Activated T-helper 17 cell treated with anti-CD3 and anti-CD28 coated beads, Interleukin-2, amount 50 U/mL, for 72 hours (primary cell): ENCODE measurements at places on chromosomes 1 and 21.

- ATAC-seq: no peak
Measured at GRCh38 chr1:12309783-12310742, 80.2 kb downstream of the VPS13D start.

DNA sequence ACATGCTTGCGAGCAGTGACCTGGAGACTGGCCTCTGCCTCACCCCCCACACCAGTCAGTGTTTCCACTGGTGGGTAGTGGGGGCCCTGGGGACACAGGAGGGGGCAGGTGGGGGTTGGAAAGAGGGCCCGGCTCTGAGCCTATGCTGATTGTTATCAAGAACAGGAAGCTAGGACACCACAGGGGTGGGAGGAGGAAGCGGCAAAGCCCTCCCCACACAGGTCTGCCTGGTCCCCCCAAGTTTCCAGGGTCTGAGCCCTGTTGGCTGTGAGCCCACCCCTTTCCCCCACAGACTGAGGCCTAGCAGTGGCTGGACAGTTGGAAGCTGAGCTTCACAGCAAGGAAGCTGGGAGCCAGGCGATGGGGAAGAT lies 1.6 kb upstream of the PTPN7 start:
- peak; percentile 11 for ATAC-seq

- ATAC-seq: no peak
Measured at GRCh38 chr1:99332561-99332960, 68.3 kb downstream of the PLPPR4 start.

DNA sequence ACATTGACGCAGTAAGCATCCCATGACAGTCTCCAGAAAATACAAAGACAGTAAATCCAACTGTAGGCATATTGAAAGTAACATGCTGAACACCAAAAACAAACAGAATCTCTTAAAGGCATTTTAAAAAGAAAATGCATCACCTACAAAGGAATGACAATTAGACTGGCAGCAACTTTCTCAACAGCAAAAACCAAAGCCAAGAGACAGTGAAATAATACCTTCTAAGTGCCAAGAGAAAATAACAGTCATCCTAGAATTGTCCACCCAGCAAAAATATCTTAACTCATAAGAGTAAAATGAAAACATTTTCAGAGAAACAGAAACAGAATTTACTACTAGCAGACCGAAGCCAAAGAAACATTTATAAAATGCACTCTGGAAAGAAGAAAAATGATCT lies 20.0 kb downstream of the CCDC185 start:
- ATAC-seq: no peak

GRCh38 chr1:93518516-93518915 lies 70.6 kb downstream of the FNBP1L start:
- ATAC-seq: no peak

DNA sequence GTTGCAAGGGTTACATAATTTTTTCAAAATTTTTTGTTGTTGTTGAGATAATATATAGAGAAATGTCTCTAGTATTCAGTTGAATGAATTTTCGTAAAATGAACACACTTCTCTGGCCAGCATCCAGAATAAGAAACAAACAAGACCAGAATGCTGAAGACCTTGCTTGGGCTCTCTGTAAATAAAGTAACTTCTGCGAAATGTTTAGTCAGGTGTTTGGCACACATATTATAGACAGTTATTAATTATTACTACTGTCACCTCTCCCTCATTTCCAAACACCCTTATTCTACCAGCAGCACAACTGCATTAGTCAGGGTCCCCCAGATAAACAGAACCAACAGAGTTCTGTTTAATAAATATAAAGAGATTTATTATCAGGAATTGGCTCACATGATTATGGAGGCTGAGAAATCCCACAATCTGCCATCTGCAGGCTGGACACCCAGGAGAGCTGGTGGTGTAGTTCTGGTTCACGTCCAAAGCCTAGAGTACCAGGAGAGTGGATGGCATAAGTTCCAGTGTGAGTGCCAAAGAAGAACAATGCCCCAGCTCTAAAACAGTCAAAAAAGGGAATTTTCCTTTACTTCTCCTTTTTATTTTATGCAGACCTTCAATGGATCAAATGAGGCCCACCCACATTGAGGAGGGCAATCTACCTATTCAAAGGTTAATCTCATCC lies 44.1 kb upstream of the KCND3 start:
- no peak for ATAC-seq

- no peak for ATAC-seq
Measured at GRCh38 chr1:17067069-17067426, 13.2 kb upstream of the SDHB start.

GRCh38 chr1:244732851-244733450 lies 80.0 kb downstream of the DESI2 start:
- no peak for ATAC-seq

- ATAC-seq: no peak
Measured at GRCh38 chr1:55049271-55049913, 10.0 kb downstream of the PCSK9 start.

- ATAC-seq: no peak
Measured at GRCh38 chr1:26754086-26754874, 33.5 kb upstream of the PIGV start.

DNA sequence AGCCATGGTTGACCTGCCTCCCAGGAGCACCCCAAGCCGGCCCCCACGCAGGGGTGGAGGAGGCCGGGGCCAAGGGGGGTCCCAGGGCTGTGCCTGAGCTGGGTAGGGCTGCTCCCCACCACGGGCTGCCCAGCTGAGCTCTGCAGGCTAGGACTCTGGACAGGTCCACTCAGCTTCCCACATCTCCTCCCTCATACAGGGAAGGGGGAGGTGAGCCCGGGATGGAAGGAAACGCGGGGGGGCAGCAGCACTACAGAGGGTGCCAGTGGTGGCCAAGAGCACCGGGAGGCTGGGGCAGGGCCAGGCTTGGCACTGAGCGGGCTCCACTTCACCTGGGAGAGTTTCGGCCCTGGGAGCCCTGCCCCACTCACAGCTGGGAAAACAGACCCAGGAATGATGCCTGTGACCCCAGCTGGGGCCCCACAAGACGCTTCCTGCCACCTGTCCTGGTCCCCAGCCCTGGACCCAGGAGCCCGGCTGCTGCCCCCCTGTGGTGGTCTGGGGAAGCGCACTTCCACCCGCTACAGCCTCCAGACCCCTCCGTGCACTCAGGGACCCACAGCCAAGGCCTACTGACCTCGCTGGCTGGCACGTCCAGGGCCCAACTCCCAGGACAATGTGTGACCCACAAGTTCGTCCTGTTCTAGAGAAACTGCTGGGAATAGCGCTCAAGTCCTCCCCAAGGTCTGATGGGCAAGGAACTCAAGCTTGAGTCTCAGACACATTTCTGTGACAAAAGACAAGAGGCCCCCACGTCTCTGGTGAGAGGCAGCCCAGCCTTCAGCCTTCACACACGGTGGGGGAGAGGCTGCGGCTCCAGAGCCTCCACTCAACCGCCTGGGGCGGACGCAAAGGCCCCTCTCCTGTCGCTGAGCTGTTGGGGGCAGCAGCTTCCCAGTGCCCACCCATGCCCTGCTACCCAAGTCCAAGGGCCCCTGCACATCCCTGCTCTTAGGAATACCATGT lies 3.0 kb downstream of the AURKAIP1 start:
- ATAC-seq: peak; percentile 52

DNA sequence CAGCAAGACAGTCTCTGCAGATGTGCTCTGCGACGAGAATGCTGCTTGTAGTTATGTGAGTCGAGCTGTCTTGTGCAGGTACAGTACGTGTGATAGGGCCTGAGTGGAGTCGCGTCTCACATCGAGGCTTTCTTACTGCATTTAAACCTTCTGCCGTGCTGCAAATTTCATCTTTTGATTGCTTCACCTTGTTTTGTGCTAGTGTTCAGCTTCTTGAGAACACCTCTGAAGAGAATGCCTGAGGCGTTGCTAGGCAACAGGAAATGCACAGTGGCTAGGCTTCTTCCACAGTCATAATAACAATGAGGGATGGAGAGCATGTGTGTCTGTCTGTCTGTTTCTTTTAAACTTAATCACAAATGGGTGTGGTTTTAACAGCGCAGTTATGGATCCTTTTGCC lies 52.9 kb downstream of the MRPS6 start:
- ATAC-seq: no peak

DNA sequence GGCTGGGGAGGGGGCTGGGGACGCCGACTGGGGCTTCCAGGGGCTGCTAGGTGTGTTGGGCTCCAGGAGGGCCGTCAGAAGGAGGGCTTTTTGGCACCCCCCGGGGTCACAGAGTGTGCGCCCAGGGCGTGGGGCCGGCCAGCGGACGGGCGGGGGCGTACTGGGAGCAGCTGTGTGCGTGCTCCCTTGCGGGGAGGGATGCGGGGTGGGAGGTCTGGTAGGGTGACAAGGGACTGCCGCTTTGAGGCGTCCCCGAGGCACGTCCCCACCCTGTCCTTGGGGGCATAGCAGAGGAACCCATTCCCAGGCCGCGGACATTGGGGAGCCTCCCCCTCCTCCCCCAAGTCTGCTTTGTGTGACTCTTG lies 1.1 kb downstream of the FOXO6 start:
- ATAC-seq: no peak
